ENCODE measurements at places on chromosomes 16 and 17.

DNA sequence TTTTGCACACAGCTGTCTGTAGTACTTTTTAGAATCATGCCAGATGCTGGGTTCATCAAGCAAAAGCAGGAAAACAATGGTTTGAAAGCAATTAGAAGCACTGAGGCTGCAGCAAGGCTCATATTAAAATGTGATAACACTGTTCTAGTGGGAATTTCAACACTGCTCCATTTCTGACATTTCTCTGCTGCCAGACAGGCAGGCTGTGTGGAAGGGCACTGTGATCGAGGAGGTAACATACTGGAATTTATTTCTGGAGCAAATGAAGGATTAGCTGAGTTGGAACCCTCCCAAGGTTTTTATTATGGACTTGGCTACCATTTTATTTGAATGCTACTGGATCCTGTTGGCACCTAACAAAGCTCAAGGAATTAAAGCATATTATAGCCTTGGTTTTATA, 66.9 kb downstream of the SKAP1 start:
- DNase-seq = no peak

- DNase-seq = no peak
Observed at GRCh38 chr17:68878226-68878885, 76.8 kb downstream of the ABCA8 start.

DNA sequence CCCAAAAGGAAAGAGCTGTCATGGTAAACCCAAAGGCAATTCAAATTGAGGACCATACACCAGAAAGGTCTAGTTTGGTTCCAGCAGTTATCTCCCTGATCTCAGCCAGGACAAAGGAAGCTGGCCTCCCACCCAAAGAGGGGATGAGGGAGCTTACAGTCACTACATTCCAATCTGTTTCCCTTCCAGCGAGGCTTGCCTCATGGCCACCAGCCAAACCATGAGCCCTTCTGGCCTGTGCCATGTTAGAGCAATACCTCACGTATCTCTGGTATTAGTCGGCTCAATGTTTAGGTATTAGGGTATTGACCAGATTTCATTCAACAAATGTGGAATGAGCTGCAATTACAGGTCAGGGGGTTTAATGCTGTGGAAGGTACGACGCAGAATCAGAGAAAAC, 8.4 kb downstream of the NDUFAB1 start:
- no peak for DNase-seq

DNA sequence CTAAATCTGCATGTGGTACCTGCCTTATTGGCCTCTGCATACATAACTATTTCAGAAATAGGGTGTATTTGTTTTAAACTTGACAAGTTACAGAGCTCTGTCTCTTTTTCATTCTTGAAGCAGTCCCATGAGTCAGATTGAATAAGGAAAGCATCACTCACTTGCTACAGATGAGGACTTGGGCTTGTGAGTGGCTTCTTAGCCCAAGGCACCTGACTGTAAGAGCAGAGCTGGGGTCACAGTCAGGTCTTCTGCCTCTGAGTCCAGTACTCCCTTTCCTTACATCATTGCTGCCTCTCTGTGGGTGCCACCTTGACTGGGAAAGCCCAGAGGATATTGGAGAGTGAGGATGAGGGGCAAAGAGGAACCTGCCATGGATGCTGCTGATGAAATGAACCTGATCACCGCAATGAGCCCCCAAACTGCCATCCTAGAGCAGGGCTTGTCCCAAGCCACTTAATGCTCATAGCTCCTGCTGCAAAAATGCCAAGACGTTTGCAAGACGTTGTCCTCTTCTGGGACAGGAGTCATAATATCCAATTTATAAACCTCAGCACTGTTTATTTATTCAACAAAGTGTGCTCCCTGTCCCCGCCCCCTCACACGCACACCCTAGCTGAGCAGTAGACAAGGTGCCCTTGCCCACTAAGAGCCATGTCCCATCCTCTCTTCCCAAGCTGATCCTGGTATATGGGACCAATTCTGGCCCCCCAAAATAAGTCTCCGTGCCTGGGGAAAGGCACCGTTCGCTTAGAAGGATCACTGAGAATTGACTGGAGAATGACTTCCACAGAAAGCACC, 74.1 kb downstream of the CCDC182 start:
- no peak for DNase-seq

- DNase-seq = no peak
Observed at GRCh38 chr16:27549464-27549745, 308 bp downstream of the GTF3C1 start.

DNA sequence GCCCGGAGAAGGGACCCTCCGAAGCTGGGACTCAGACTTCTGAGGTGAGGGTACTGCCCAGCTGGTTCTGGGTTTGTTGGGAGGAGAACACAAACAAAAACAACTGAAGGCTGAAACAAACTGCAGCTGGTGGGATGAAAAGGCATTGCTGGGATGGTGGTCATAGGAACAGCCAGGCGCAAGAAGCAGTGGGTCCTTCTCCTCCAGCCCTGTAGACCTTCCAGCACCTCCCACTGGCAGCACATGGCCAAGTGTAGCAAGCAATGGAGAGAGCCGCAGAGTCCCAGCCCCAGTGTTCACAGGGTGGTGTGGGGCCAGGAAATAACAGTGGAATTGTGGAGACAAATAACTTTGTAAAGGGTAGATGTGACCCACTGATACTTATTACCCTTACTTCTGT, 48.7 kb upstream of the FOXJ1 start:
- no peak for DNase-seq

DNA sequence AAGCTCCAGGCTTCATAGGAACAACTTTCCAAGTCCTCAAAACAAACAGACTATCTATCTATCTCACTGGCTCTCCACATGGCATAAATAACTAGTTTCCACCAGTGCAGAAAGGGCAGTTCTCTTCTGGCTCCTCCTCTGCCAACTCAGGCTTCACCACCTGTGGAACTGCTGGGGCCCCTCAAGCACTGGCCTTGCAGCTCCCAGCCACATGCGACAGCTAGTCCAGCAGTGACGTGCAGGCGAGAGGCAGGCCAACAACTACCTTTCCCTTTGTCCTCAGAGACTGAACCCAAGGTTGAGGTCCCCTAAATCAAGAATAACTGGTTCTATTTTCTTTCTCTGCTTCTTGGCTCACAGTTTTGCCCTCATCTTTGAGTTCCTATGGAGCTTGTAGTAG, 137.6 kb downstream of the AATF start:
- DNase-seq = no peak

- no peak for DNase-seq
Observed at GRCh38 chr17:45700171-45701090, 83.7 kb upstream of the CRHR1 start.

DNA sequence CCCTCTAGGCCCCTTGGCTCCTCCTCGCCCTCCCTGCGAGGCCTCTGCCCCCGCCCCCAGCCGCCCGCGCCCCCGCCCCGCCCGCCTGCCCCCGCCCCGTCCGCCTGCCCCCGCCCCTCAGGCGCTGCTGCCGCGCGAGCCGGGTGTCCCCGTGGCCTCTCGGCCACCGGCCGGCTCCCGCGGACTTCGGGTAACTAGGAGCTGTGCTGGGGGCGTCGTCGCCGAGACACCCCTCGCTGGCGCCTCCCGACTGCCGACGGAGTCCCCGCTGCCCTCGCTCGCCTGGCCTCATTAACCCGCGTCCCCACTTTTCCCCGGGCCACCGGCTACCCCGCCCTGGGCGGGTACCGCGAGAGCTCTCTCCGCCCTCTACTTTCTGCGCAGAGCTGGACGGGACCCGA, at the start of gene TLCD1:
TSS of gene TLCD1 (minus strand) at position 8 of the 401 bp plus-strand sequence. CDS start 136 bp downstream, outside the sequence.
- DNase-seq = no peak

DNA sequence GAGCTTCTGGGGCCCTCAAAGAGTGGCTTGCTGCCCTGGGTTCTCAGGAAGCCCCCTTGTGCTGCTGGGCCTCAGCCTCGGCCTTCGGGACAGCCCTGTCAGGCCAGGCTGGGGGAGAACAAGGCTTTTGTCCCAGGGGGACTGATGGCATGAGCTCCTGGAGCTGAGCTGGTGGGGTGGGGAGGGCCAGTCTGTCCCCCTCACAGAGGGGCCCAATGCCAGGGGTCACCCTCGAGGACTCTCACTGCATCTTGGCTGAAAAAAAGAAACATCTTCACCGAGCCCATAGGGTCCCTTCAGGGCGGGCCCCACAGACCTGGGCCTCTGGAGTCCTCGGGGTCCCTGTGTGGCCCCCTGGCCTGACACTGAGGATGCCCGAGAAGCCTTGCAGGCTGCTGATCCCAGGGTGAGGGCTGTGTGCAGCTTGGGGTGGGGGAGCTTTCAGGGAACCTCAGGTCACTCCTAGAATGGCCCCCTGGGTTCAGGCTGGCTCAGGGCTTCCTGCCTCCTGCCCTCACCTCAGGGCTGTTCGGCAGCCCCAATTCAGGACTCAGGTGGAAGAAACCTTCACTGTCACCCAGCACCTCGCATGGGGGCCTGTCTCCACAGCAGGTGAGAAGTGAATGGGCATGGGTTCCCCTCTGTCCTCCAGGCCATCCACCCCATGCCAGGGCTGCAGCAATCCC, 90.5 kb downstream of the TNFRSF13B start:
- no peak for DNase-seq

GRCh38 chr16:27219161-27219560, 15.8 kb downstream of the KDM8 start:
- no peak for DNase-seq

All from kidney tubule cell (primary cell).